GF-D8 (cell line): ENCODE measurements at places on chromosomes 2 and 18.

DNA sequence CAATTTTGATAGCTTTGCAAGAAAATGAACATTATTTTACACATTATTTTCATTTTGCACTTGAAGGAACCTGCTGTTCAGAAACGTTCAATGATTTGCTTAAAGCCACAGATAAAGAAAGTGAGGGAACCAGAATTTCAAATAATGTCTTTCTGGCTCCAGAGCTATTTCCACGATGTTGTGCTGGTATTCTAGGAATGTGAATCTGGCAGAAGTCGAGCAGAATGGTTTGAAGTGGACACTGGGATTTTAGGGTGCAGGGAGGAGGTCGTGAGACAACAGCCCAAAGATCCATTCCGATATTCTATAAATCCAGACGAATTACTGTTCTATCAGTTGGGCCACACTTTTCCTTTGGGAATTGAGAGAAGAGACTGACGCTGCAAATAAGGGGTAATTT is 2.2 kb downstream of the CCDC102B start:
- DNase-seq: no peak

- DNase-seq: no peak
Observed at GRCh38 chr2:38074058-38074763, 1.7 kb downstream of the CYP1B1 start.

GRCh38 chr2:240141736-240142135 is 1.3 kb upstream of the OTOS start:
- no peak for DNase-seq

DNA sequence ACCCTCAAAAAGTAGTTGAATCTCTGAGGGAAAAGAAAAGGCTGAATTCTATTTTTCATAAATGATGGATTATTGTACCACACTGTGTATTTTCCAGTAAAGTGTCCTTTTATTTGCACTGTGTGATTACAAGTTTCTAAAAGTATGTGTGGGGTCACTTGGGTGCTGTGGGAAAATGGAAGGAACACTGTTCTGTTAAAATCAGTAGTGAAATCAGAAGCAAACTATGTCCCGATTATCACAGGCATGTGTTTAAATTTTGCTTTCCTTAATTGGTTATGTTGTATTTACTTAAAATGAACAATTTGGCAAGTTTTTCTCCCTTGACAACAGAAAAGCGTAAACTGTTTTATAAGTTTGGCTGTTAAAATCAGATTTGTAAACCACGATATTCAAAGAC is 353.1 kb downstream of the ARHGAP15 start:
- DNase-seq: no peak

DNA sequence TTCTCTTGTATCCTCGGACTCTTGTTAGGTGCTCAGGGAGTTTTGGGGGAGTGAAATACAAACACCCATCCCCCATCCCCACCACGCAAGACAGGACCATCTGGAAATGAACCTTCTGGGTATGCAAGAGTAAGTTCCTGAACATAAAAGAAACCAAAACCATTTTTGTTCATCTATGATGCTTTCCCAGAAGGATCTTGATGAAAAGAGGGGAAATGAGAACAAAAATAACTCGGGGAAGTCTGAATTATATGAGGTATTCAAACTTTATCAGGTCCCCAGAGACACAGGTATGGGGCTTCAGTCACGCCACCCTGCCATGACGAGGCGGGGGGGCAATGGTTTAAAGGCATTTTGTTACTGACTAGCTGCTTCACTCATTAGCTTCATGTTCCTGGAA is 68.6 kb upstream of the DNMT3A start:
- DNase-seq: no peak
